Activated CD4-positive, alpha-beta T cell treated with anti-CD3 and anti-CD28 coated beads for 4 hours (primary cell): ENCODE measurements at places on chromosomes 7 and 10.

DNA sequence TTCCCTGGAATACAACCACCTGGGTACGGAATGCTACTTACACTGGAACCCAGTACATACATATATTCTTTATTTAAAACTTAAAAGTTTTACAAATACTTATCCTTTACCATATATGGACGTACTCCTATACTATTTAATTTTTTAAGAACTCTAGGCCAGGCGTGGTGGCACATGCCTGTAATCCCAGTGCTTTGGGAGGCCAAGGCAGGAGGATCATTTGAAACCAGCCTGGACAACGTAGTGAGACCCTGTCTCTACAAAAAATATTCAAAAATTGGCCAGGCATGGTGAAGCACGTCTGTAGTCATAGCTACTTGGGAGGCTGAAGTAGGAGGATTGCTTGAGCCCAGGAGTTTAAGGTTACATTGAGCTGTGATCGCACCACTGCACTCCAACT lies 2.0 kb downstream of the RBM28 start:
- no peak for DNase-seq

DNA sequence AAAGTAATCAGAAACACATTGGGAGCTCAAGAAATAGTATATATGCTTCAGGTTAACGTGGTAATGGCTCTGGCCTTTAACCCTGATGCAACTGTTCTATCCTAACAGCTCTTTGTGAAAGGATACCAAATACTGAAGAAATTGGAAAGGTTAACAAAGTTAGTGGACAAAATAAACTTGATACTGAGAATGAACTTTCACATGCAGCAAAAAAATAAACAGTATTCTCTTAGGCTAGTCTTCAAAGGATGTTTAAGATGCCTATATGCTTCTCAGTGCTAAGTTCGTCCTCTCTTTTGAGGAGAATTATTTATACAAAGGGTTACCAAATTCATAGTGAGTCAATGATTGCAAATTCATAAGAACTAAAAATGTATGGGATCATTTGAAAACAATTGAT lies 256.2 kb upstream of the FERD3L start:
- no peak for DNase-seq

GRCh38 chr7:123649964-123650363 lies 5.7 kb upstream of the LMOD2 start:
- no peak for DNase-seq

DNA sequence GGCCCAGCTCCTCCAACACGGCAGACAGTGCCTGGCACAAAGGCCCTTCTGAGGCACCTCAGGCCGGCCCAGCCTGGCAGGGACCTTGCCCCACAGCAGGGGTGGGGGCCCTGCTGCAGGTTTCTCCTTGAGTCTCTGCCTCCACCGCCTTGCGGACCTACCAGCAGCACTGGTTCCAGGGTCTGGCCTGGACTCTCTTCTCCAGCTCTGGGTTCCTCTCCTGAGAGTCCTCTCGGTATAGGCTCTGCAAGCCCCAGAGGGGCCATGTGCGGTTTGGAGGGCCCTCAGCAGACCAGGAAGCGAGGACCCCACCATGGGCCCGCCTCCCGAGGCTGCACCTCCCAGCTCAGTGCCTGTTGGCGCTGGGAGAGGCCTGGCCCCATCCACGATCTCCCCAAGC lies 38.1 kb upstream of the ADGRA1 start:
- DNase-seq = no peak
